Endothelial cell of coronary artery (primary cell): ENCODE measurements at places on chromosomes 5 and 9. TPM values are rescaled to one million over a fixed set of nuclear protein-coding genes. Genes with fewer than 3 reads are reported as not detected.

Gene SLC34A3
- not detected in 2 replicates for total RNA-seq

Gene SHLD3
- 3.6 and 4.1 TPM in 2 replicates for total RNA-seq

Gene FAM221B
- total RNA-seq, result not detected in 2 replicates

Gene TDRD7
- 11.2 and 13.2 TPM in 2 replicates for total RNA-seq

Gene HAVCR1
- total RNA-seq, result not detected in 2 replicates

Gene JADE2
- total RNA-seq, result 20.3 and 40.6 TPM in 2 replicates

Gene NPR3
- 0.27 and 0.38 TPM in 2 replicates for total RNA-seq

Gene PAEP
- not detected in 2 replicates for total RNA-seq

Gene GFI1B
- total RNA-seq, result not detected in 2 replicates

Gene CCL27
- not detected in 2 replicates for total RNA-seq

Gene RAD17
- 13.5 and 15.4 TPM in 2 replicates for total RNA-seq
